ENCODE measurements at places on chromosomes 3 and 15.
A peak's percentile ranks its signal among the peaks of the same experiment; 100 is the strongest.

DNA sequence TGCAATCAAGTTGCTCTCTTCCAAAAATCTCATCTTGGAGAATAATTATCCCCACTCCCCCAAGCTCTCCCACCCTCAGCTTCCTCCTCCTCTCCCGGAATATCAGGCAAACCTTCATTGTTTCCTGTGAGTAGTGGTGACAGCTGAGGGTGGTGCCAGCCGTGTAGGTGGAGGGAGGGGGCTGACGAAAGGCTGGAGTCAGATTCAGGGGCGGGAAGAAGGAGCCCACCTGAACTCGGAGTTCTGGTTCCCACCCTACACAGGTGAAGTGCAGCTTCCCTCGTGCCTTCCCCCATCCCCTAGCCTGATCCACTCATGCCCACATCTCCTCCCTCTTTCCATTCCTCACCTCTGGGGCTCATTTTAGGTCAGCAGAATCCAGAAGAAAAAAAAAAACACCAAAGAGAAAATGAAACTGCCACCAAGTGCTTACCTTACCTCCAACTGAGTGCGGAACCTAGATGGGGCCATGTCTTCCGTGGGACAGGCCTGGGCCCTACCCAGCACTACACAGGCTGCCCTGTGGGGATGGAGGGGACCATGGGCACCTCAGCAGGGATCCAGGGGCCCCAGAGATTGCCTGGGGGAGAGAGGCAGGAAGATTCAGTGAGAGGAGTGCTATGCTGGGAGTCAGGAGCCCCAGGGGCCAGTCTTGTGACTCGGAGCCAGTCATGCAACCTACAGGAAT is 81.3 kb downstream of the ADCY5 start:
- DNase-seq, result no peak

- peak; percentile 74 for DNase-seq
These were observed 75.2 kb downstream of the CHRNA7 start for GRCh38 chr15:32105258-32106241.

DNA sequence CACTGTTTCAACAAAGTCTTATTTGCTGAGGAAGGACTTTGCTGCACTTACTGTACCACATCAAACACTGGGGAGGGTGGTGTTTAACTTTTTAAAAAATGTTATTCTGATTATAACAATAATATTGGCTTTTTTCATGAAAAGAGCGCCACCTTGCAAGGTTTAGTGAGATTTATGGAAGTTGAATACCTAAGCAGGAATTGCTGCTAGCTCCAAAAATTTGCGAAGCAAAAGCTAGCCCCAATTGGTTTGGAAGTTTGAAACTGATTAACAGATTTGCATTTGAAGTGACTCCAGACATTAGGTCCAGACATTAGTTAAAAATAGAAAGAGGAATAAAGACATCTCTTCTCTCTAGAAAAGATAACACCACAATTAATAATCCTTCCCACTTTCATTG is 6.7 kb downstream of the ZIC1 start:
- DNase-seq, result no peak

DNA sequence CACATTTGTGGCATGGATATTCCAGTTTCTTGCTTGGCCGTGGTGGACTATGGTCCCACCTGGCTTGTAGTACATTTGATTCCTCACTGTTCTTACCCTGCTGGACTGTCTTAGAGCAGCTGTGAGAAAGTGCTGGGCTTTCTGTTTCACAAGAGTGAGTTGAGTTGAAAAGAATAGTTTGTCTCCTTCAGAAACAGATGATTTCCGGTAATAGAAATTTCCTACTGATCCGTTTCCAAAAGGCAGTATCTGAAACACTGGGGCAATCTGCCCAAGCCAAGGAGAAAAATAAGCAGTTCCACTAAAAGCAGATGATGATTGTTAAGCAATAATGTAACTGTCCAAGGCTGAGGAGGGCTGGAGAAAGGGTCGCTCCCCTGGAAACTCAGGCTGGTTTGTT is 96.0 kb downstream of the SUCLG2 start:
- no peak for DNase-seq

DNA sequence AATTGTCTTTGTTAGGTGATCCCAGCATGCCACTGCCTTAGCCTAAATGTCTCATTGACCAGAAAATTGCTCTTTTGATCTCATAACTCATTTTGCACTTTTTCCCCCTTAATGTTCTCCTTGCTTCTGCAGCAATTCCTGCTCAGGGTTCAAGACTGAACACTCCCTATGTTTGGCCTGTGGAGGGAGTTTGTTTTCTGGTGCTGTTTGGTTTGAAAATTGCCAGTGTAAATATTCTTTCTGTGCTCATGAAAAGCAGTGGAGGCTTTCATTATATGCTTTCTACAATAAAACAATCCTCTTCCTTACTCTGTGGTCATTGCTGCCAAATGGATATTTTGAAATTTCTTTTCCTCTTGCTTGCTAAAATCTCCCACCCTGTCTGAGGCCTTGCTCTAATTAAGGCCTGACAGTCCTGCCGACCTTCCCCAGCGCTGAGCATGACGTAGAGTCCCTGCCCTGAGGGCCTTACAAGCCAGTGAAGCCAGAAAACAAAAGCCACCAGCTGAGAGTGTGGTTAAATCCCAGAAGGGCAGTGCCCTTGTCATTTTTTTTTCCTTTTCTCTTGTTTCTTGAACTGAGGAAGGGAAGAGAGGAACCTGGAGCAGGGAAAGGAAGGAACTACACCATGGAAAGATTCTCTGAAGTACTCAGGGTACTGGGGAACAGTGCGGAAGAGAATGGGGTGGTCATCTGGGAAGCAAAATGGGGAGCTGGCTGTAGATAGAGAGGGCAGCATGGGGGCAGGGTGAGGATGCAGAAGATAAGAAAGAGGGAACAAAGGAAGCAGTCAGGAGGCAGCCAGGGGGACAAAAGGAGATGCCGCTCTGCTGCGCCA is 24.8 kb downstream of the ZBTB38 start:
- no peak for DNase-seq

GRCh38 chr3:121630355-121630754 is 30.3 kb downstream of the HCLS1 start:
- no peak for DNase-seq

Data from left ventricle myocardium superior (tissue), 1 donor.